Stimulated activated CD4-positive, alpha-beta T cell treated with anti-CD3 and anti-CD28 coated beads, Interleukin-4, amount 100 ng/mL, for 4 hours (primary cell): ENCODE measurements at places on chromosomes 2 and 18.

GRCh38 chr2:85718009-85718391, 23.8 kb downstream of the GNLY start:
- DNase-seq: no peak

GRCh38 chr2:64403426-64403825, 50.5 kb upstream of the LGALSL start:
- no peak for DNase-seq

DNA sequence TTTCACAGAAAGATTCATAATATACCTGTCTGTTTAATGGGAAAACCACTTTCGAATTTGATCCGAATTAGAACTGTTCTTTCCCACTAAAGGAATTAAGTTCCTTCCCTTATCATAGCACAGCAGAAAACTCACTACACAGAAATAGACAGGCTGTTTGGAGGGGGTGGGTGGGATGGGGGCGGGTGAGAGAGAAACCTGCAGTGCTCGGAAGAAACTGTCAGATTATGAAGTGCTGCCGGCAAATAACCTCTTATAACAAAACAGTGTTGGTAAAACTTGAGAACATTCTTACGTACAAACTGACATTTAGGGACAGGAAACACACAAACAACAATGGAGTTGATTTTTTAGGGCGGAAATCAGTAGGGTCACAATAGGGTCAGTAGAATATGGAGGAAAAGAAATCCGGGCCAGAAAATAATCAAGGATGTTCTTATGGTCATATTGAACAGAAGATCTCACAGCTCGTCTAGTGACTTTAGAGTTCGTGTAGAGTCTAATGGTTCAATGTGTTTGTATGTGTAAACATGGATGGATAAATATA, 756.0 kb upstream of the LRATD1 start:
- DNase-seq: no peak

GRCh38 chr2:126307740-126308139, 348.2 kb upstream of the GYPC start:
- no peak for DNase-seq

GRCh38 chr18:28159055-28159454, 17.9 kb downstream of the CDH2 start:
- DNase-seq: no peak

DNA sequence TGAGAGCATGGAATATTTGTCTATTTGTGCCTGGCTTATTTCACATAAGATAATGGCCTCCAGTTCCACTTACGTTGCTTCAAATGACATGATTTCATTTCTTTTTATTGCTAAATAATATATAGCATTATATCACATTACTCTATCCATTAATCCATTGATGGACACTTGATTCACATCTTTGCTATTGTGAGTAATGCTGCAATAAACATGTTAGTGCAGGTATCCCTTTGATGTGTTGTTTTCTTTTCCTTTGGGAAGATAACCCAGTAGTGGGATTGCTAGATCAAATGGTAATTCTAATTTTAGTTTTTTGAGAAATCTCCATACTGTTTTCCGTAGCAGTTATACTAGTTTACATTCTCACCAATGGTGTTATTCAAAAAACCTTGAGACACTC, 1343.3 kb upstream of the TMEFF2 start:
- DNase-seq: no peak

DNA sequence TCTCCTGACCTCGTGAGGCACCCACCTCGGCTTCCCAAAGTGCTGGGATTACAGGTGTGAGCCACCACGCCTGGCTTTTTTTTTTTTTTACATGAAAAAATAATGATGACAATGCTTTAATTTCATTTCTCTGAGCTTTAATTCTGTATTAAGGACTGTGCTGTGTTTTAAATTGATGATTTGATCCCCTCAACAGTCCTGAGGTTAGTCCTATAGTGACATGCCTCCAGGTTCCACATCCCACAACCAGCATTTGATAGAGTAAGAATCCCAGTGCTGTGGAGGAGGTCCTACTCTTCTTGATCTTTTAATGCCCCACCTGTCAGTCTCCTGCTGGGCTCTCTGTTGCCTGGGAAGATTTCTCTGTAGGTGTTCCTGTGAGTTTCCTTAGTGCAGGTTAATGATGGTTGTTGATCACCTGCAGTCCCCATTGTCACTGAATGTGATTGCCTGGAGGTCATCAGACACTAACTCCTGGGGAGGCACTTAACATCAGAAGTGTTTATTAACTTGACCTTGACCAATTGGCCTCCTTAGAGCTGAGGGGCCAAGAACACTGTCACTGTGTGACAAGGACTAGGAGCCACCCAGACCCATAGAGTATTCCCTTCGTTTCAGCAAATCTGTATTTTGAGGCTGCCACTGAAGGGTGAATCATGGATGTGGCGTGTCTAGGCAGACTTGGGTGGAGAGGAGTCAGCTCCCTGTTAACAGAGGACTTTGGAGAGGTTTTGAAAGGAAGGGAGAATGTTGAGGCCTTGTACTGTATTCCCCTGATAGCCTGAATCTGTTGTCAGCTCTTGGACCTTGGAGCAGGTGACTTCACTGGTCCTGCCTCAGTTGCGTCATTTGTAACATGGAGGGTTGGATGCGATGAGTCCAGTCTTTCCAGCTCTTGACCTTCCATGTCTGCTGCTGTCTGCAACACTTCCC, 11.5 kb downstream of the ASAP2 start:
- DNase-seq: no peak

DNA sequence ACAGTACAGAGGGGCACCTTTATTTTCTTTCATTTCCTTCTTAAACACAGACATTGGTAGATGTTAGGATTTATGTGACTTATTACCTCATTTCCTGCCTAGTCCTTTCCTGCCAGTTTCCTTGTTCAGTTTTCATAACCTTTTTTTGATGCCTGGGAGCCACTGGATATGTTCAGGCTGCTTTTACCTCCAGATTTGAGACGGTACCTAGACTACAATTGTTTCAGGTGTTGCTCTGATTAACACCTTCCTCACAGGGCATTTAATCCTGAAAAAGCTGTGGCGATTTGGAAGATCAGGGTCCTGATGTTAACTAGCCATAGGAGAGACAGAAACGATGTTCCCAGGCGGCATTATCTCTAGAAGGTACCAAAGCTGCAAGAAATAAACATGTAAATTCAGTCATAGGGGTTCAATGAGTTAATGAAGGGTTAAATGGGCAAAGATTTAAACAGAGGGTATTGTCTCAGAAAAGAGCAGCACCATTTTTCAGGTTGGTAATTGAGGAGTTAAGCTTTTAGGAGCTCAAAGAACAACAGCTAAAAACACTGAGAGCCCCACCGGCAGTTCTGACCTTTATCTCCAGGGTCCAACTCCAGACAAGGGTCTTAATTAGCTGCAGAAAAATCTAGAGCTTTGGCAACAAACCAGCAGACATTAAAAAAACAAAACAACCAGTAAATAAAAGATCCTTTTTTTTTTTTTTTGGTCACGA, 93.3 kb downstream of the HRH4 start:
- DNase-seq: no peak

GRCh38 chr18:23228102-23229061, 93.1 kb downstream of the CABLES1 start:
- DNase-seq: no peak

DNA sequence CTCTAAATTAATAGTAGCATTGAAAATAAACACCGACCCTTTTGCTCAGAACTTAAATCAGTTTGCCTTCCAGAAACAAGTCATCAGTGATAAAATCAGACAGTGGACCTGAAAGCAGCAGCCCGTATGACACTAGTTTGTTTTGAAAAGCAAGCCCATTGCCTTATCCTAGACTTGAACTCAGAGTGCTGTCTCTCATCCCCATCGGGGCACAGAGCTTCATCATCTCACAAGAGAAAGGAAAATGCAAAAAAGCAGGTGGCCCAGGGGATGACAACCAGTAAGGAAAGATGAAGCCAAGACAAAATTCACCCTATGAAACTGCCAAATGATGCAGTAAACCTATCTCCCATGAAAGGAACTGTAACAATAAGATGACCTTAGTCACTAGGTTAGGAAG, 71.2 kb downstream of the CERKL start:
- DNase-seq: no peak
